Stimulated activated CD4-positive, alpha-beta T cell treated with anti-CD3 and anti-CD28 coated beads, TNF-alpha, amount 100 ng/mL, for 48 hours (primary cell): ENCODE measurements at places on chromosomes 7 and 10.

GRCh38 chr10:131698232-131698631, 202.6 kb upstream of the PPP2R2D start:
- no peak for DNase-seq

DNA sequence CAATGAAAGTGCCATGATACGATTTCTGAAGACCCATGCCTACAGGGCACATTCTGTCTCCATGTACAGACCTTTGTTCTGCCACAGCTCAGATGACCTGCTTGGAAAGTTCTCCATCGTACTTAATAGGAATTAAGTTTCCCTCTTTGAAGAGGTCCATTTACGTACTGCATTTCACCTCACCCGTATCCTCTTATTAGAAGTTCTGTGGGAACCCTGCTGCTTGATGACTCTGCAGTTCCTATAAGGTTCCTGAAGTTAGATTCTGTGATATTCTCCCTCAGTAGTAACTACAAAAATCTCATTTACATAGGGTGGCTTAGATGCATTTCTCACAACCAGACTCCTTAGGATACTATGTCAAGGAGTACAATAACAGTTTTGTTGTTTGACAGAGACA, 50.9 kb downstream of the MINDY3 start:
- no peak for DNase-seq

DNA sequence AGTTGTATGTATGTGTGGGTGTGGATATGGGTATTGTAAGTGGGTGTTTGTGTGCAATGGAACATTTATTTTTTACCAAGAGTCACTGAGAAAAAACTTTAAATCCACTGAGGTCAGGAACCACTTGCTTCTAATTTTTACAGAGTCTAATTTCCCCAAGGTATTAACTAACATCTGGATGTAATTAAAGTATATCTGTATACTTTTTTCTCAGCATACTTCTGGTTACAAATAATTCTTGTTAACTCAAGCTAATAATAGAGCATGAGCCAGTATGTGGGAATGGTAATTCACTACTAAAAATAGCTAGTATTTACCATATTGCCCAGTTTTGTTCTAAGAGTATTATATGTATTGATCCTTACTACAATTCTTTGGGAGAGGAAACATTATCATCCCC, 24.6 kb upstream of the STEAP4 start:
- DNase-seq: no peak

DNA sequence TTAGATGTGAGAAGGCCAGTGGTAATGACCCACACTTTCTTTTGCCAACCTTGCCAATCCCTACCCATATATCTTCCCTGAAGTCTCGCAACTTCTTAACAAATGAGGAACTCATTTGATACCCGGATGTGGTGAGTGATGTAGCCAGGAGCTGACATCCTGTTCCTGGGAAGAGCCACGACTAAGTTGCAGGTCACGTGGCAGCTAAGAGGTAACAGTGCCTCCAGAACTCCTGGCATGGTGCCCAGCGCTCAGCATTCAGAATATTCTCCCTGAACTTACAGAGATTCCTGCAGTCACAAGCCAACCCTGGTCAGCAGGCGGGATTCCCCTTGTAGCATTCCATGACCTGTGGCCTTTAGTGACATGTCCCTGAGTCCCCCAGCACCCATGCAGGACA, 282.5 kb downstream of the GALNT17 start:
- DNase-seq: no peak

- DNase-seq: no peak
These were observed 71.7 kb downstream of the CALD1 start for GRCh38 chr7:134851141-134851540.

GRCh38 chr7:97002555-97003261, 2.6 kb upstream of the DLX6 start:
- DNase-seq: no peak

DNA sequence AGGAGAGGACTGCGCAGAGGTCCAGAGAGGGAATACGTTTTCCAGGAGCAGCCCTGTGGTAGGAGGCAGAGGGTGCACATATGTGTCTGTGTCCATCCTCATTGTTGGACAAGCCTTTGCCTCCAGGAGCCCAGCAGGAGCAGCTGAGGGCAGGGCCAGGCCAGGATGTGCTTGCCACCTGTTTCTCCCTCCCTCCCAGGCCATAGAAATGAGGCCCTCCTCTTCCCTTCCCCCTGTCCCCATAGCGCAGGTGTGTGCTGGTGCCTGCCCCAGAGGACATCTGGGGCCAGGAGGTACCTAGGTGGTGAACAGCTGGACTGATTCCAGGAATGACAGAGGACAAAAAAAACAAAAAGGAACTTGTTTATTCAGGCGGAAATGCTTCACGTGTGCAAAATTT, 10.5 kb upstream of the CXCL12 start:
- no peak for DNase-seq

DNA sequence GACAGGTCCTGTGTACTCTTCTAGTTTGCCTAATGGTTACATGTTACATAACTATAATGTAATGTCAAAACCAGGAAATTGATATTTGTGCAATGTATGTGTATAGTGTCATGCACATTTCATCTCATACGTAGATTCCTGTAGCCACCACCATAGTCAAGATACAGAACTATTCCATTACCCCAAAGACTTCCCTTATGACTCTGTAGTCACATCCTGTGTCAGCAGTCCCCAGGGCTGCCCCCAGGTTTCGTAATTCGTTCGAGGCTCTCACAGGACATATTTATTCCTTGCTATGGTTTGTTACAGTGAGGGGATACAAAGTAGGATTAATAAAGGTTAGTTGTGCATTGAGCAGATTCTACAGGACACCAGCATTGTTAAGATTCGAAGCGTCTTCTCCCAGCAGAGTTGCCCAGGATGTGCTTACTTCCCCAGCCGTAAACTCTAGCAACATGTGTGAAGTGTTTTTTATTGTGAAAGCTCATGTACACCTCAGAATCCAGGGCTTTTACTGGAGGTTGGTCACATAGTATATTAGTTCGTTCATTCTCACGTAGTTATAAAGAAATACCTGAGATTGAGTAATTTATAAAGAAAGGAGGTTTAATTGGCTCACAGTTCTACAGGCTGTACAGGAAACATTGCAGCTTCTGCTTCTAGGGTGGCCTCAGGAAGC, 18.6 kb downstream of the RABGEF1 start:
- no peak for DNase-seq

DNA sequence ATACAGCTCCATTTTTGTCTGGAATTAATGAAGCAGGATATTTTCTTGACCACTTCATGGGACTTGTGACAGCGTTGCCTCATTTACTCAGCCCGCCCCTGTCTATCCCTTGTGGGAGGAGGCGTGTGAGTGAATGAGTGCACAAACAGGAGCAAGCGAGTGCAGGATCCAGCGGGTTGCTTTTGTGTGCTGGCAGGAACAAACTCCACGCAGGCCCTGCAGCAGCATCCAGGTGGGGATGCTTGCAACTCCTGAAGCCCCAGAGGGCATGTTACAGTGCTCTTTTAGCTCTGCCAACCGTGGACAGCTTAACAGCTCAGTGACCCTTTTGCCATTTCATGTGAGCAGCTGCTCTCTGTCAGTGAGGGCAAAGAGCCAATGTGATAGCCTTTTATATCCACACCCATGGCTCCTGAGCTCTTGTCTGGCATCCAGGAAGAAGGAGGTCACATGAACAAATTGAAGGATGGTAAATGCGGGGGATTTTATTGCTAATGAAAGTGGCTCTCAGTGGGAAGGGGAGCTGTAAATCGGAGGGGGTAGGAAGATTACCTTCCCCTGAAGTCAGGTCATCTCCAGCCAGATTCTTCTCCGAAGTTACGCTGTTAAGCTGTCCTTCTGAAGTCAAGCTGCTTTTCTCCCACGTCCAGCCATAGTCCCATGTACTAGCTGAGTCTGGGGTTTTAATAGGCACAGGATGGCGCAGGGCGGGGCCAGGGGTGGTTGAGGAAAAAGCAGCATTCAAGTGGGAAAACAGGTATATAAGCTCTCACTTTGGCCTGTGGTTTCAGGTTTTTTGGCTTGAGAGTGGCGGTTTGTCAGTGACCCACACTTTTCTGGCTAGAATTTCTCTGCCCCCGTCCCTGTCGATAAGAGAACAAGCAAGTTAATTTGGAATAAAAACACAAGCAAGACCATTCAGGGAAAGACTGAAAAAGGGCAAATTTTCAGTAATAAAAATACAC, 714.7 kb upstream of the MBL2 start:
- DNase-seq: no peak

DNA sequence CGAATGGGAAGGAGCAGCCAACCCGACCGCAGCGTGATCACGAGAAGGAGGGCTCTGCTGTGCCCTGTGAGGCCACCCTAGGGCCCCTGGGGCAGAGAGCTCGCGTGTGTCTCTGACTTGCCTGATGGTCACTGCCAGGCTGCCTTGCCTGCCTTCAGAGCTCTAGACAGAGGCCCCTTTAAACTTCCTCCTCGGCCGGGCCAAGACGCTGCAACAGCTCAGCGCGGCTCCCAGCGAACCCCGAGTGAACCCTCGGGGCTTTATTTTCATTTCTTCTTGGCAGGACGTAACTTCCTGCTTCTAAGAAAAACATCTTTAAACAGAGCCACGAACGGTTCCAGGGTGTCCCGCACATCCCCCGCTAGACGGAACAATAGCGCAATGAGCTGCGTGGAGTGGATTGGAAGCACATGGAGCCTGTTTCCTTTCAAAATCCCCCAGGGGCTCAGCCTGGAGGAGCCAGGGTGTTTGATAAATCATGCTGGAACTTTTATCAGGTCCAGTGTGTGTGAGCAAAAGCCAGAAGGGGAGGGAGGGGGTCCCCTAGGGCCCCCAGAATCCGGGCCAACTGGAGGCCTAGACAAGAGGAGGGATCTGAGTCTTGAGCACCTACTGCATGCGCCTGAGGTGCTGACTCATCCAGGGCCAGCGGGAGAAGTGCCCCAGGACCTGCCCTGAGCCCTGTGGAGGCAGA, 134.1 kb upstream of the GDF10 start:
- DNase-seq: no peak

DNA sequence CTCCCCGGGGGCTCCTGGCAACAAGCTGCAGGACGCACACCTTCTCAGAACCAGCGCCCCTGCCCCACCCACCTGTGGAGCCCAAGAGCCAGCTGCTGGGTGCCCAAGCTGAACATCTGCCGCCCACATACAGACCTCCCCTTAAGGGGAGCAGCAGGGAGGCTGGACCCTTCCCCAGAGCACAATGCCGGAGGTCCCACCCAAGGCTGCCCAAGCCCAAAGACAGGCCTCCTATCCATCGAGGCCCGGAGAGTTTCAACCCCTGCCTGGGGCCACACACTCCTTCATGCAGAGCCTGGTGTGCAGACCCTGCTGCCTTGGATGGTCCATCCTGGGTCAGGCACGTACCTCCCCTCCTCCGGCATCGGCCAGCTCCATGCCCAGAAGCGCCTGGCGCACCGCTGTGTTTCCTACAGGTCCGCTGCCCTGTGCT, 48.7 kb downstream of the VIPR2 start:
- no peak for DNase-seq

DNA sequence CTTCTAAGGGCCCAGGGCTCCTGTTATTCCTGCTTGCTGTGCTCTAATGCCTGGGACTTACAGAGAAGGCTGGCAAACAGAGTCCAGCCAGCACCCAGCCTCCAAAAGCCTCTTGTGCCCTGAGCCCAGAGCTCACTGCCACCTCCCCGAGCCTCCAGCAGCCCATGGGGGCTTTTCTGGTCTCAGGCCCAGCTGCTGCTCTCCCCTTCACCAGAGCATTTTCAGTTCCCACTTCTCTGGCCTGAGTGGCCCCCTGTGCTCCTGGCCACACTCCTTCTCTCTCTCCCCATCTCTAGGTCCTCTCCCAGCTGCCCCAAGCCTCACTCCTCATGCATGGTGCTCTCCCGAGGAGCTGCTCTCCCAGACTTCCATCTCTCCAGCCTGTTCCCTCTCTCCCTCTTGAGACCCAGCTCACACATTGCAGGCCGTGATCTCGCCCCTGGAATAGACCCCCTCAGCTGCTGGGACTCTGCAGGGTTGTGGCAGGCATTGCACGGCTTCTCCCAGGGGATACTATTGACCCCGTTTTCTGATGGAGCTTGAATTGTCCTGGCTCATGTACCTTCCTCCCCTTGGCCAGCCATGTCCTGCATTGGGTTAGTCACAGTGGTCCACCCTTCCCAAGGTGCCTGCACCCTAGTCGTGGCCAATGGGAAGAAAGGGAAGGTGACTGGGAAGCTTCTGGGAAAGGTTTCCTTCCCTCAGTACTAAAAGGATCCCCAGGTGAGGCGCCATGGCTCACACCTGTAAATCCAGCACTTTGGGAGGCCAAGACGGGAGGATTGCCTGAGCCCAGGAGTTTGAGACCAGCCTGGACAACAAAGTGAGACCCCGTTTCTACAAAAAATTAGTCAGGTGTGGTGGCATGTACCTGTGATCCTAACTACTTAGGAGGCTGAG, 9.0 kb upstream of the RASSF4 start:
- DNase-seq: no peak

DNA sequence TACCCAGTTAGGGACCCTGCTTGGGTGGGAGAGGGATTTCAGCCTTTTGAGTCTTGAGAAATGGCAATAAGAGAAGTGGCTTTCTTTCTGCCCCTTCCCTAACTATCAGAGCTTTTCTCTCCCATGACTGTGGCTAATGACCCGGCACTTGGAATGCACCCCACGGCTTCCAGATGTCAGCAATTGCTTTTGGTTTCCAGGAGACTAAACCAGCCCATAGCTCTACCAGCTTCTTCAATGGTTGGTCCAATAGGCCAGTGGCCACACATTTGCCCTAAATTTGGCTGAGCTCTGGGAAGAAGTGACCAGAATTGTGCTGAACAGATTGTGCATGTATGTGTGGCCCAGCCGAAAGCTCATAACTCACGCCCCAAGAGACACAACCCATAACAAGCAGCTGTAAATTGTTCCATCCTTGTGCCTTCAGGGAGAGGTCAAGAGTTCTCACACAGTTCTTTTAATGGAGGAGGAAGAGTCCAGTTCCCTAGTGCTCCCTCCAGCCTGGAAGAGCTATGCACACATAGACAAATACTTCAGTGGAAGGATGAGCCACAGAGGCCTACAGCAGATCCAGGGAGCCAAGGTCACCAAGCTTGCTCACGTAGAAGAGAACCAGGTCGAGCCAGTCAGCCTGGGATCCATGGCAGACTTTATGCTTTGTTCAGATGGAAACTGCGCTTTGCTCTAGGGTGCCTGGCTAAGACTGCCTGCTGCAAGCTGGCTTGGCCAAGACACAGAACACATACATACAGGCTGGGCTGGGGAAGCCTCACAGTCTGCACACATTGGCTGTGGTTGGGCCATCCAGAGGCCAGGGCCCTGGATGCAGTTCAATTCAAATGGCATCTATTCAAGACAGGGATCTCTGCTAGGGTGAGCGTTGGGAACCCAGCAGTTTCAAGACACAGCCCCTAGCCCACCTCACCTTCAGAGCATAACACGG, 131.8 kb upstream of the HABP2 start:
- DNase-seq: no peak

DNA sequence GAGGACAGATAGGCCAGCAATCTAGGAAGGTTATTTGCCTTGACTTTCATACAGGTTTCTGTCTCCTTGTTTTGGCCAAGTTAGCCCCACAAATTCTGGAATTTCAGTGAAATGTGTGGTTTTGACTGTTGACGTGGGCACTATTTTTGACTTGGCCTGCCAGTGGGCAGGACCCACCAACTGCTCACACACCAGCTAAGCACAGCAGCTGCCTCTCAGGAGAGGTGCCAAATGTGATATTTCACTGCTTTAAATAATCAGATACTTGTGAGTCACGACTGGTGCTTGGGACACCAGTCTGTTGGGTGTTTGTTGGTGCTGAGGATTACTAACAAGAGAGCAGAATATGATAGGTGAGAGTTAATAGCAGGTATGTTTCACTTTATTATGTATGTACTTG, 409.7 kb upstream of the MTPN start:
- no peak for DNase-seq

GRCh38 chr10:11207560-11207844, 189.8 kb downstream of the CELF2 start:
- no peak for DNase-seq
